ENCODE measurements at places on chromosomes 2 and 18.

DNA sequence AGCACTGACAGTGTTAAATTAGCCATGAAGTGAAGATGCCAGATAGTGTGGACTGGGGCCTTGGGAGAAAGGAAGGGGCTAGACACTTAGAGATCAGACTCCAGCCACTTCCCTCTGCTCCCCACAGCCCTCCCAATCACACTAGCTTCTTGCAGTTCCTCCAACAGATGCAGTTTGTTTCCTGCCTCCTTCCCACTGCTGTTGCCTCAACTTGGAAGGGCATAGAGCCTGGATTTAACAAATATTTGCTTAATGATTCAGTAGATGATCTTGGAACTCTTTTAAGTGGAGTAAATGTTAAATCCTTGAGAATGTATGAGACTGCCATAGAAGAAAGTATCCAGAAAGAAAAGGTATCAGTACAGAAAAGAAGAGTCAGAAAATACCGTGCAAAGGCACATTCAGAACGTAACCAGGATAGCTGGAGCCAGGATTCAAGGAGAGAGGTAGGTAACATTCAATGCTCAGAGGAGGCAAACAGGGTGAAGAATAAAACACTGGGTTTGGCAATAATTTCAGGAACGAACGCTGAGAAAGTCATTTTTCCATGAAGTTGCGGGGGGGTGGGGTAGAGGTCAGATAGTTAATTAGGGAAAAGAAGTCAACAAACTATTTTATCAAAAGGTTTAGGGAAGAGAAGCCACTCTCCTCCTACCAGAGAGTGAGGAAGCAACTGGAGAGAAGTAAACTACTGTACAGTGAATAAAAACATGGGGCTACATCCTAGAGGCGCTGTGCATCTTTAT, 1.3 kb upstream of the BZW1 start:
- no peak for DNase-seq

- peak; percentile 4 for DNase-seq
Observed at GRCh38 chr2:66789741-66790140, 354.8 kb downstream of the MEIS1 start.

DNA sequence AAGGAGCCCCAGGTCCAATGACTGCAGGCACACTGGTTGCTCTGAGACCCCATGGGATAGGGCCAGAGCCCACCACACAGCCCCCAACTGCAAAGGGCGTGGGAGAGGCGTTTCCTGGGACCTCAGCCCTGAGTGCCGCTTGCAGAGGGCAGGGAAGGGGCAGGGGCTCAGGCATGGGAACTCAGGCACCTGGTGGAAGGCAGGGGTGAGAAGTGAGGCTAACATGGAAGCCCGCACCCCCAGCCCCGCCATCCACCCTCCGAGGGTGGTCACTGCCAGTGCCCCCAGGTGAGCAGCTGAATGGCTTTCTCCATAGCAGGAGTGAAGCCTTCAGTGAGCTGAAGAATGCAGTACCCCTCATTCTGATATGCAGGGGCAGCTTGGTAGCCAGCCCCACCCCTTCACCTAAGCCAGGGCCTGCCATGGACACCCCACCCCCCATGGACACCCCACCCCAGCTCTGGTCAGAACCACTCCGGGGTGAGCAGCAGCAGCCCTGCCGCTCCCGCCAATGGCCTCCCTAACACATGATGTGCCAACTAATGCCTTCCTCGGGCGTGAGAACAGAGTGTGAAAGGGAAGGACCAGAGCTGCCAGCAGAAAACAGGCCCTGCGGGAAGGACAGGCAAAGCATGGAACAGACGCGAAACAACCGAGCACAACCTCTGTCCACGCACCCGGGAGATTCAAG, 6.6 kb downstream of the KIF1A start:
- no peak for DNase-seq

- peak; percentile 49 for DNase-seq
Observed at GRCh38 chr2:157986761-157987160, 110.6 kb upstream of the ACVR1 start.

Data from NCI-H446 (cell line).